ENCODE measurements at places on chromosomes 6 and 20. TPM values are rescaled to one million over a fixed set of nuclear protein-coding genes. Genes with fewer than 3 reads are reported as not detected.

SCGN gene
- not detected for total RNA-seq

HSPA1A gene
- total RNA-seq: 19.8 TPM

GSTA1 gene
- not detected for total RNA-seq

TRAPPC3L gene
- not detected for total RNA-seq
